ENCODE measurements at places on chromosomes 11 and 22.

DNA sequence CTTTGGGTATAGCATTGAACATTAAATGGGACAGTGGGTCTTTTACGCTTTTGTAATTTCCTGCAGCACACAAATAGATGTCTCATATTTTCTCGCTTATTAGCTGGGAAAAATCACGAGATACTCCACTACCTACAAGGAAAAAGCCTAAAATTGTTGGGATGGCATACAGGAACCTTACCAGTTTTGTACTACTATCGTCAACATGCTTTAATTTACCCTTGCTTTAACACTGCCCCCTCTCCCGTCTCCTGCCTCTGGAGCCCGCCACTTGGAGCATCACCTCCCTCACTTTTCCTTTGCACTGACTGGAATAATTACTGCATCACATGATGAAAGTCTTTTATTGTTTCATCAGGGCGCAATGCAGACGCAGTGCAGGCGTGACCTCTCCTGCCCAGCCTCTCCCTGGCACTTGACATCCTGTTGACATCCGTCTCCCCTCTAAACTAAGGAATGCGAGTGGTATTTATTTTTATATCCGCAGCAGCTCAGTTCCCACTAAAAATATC lies 1.0 kb upstream of the FNBP4 start:
- DNase-seq, result no peak

DNA sequence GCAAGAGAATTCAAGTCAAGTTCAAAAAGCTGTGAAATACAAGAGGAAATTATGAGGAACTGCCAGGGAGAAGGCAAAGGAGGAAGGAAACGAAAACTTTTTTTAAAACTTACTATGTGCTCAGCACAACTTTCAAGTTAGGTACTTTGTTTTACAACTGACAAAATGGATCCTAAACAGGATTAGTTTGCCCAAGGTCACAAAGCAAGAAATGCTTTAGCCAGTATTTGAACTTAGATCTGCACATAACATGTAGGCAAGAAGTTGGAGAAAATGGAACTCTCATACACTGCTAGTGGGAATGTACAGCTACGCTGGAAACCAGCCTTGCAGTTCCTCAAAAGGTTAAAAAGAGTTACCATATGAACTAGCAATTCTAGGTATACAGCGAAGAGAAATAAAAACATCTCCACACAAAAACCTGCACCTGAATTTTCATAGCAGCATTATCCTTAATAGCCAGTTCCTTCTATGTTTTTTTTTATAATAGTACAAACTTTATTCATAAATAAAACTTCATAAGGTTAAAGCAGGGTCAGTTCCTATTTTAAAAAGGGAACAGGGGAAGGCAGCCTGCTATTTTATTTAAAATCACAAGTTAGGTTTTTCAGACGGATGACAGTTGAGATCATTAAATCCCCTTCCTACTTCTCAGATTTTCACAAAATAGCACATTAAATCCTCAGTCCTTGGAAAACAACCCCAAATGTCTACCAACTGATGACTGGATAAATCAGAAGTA lies 19.2 kb downstream of the DDX6 start:
- DNase-seq, result no peak

DNA sequence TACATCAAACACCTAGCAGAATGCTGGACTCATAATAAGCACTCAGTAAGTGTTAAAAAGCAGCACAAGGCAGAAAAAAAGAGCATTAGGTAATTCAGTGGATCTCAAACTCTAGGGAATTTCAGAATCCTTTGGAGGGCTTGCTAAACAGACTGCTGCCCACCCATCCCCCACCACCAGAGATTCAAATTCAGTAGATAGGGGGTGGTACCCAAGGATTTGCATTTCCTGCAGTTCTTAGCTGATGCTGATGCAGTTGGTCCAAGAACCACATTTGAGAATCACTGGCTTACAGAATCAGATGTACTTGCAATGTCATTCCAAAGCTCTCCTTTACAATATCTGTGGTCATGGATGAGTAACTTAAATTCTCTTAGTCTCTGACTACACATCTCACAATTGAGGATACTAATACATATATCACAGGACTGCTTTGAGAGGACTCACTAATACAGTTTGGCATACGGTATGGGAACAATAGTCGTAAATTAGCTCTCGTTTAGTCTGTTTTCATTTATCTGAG lies 664.5 kb downstream of the KCNA4 start:
- DNase-seq, result no peak

GRCh38 chr11:90321018-90321417 lies 98.2 kb upstream of the CHORDC1 start:
- DNase-seq, result no peak

GRCh38 chr22:20940904-20941385 lies 23.7 kb downstream of the CRKL start:
- DNase-seq, result no peak

Data from substantia nigra (tissue), 51 donors.